ENCODE measurements at places on chromosomes 3 and 15.

DNA sequence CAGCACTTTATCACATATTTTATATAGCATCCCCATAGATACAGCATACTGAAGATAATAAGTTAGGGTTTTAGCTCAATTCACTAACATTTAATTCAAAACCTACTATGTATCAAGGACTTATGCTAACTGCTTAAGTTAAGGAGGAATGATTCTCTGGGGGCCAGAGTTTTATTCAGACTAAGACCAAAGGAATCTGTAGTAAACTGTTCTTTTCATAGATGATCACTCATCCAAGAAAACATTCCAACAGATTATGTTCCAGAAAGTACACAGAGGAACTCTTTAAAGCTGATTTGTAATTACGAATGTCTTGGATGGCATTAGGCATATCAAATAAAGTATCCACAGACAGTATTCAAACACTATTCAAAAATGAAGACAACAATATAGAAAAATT lies 226.4 kb downstream of the SCAPER start:
- no peak for DNase-seq

DNA sequence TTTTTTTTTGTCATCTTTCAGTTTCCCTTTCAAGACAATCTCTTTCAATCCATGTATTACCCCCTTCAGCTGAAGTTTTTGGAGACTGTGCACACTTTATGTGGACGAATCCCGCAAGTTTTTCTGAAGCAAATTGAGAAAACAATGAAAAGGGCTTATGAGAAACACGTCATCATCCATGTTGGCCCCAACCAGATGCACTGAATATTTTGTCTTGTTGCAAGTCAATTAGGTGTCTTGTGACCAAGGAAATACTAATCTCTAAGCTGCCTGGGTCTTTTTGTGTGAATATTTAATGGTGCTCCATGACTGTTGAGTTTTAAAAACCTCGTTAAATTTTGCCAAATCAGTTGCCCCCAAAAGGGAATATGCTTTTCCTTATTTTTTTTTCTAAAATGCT lies 21.7 kb upstream of the PPP4R2 start:
- no peak for DNase-seq

GRCh38 chr3:144036498-144036897 lies 64.9 kb downstream of the DIPK2A start:
- DNase-seq: no peak

GRCh38 chr3:55615694-55616295 lies 128.7 kb upstream of the WNT5A start:
- DNase-seq: no peak

DNA sequence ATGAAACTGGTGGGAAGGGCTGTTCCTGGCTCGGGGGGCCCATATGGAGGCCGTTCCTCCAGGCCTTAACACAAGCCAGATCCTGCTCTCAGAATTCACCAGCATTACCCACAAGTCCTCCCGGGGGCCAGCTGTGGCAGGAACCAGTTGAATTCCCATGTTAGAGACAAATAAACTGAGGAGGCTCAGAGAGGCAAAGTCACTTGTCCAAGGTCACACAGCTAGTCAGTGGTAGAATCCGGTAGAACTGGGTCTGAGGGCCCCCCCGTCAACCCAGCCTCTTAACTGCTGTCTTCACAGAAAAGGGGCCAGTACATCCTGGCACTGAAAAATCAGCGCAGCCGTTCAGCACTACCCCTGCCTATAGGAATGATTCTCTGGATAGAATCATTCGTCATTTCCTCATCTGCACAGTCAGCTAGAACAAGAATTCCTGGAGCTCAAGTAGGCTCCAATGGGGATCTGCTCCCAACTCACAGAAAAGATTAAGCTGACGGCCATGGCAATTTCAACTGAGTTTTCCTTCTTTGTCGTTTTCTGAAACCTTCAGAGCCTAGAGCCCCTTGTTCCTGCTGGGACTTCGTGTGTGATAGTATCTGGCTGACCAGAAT lies 12.2 kb upstream of the TSEN2 start:
- no peak for DNase-seq

GRCh38 chr3:188584958-188585689 lies 431.2 kb downstream of the LPP start:
- no peak for DNase-seq

DNA sequence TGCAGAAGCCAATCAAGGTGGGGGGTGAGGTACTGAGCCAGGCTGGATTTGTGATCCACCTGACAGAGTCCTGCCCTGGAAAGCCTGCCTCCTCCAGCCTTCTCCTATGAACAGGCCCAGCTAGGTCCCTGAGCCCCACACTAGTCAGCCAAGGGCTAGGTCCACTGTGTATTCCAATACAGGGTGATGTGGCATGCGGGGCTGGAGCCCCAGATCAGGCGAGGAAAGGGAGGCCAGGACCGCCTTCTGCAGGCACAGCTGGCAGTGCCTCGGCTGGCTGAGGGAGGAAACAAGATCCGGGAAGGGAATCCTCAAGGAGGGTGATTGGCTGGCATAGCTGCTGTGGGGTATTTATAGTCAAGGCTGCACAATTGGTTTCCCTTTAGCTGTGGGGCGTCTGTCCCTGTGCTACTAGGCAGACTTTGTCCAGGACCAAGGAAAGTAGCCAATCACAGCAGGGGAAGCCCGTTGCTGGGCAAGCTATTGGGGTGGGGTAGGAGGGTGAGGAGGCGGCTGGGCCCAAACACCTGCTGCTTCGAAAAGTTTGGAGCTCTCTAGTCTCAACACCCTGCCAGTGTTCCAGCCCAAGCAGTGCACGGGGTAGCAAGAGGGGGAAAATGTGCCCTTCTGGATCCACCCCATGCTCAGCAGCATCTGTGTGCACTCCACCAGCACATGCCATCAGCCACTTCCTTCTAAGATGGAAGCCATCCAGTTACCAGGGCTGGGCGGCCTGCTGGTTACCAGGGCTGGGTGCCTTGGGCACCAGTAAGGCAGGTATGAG lies 5.9 kb downstream of the KY start:
- no peak for DNase-seq

GRCh38 chr3:52435246-52436101 lies 9.4 kb downstream of the SEMA3G start:
- DNase-seq: no peak

GRCh38 chr15:64950888-64951287 lies 38.8 kb downstream of the SPG21 start:
- no peak for DNase-seq

GRCh38 chr3:97817965-97818364 lies 3.8 kb upstream of the CRYBG3 start:
- no peak for DNase-seq

DNA sequence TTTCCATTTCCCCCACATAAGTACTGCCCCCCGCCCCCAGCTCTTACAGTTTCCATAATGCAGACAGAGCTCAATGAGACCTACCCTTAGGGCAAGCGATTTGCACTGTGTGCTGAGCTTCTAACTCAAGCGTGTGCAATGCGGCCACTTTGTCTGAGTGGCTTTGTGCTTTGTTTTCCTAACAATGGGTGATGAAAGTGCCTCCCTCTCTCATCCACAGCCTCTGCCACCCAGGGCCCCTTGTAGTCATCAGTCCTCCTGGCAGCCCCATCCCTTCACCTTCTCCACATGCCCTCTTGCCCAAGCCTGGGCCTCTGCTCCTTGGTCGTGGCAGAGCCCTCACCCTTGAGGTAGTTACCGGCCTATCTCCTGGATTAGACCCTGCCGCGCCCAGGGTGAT lies 17.2 kb downstream of the DAPK2 start:
- DNase-seq: peak; percentile 88

DNA sequence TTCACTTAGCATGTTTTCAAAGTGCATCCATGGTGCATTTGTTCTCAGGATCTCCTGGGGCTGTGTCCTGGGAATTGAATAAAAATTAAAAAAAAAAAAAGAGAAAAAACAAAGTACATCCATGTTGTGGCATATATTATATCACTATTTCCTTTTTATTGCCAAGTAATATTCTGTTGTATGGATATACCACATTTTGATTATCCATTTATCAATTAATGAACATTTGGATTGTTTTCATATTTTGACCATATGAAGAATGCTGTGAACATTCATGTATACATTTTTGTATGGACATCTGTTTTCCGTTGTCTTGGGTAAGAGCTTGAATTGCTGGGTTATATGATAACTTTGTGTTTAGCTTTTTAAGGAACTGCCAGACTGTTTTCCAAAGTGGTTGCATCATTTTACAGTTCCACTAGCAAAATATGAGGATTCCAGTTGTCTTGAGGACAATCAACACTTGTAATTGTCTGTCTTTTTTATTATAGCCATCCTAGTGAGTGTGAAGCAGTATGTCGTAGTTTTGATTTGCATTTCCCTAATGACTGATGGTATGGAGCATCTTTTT lies 44.5 kb downstream of the CTDSPL2 start:
- DNase-seq: no peak

DNA sequence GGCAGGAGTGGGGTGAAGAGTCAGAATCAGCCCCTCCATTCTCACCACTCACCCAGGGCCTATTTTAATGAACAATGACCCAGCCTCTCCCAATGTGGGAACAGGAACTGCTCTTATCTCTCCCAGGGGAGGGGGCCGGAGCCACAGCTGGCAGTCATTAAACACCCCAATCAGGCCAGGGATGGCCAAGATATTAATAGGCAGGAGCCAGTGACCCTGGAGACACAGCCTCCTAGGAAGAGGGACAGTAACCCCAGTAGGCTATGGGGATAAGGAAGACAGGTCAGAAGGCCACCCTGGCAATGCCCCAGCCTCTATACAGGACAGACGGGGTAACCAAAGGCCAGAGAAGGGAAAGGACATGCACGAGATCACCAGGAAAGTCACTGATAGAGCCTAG lies 38.6 kb downstream of the VIPR1 start:
- DNase-seq: no peak

GRCh38 chr3:37272741-37273140 lies 98.4 kb upstream of the LRRFIP2 start:
- DNase-seq: no peak

DNA sequence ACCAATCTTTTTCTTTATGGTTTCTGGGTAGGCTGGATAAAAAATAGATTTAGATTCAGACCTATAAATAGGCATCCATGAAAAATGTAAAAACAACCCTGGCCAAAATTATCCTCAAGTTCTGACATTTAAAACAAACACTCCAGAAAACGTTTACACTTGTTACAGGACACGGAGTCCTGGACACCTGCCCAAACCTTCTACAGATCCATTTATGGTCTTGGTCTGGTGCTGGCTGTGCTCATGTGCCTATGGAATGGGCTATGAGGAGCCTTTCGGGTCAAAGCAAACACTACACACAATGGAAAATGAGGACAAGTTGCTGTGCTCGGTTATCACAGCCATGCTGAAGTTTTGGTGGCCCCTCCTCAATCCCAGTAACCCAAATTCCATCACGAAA lies 108.1 kb downstream of the PDZRN3 start:
- DNase-seq: no peak

- DNase-seq: no peak
Observed at GRCh38 chr15:69760258-69760845, 307.7 kb downstream of the RPLP1 start.

- no peak for DNase-seq
Observed at GRCh38 chr15:31266712-31267111, 59.9 kb upstream of the KLF13 start.

DNA sequence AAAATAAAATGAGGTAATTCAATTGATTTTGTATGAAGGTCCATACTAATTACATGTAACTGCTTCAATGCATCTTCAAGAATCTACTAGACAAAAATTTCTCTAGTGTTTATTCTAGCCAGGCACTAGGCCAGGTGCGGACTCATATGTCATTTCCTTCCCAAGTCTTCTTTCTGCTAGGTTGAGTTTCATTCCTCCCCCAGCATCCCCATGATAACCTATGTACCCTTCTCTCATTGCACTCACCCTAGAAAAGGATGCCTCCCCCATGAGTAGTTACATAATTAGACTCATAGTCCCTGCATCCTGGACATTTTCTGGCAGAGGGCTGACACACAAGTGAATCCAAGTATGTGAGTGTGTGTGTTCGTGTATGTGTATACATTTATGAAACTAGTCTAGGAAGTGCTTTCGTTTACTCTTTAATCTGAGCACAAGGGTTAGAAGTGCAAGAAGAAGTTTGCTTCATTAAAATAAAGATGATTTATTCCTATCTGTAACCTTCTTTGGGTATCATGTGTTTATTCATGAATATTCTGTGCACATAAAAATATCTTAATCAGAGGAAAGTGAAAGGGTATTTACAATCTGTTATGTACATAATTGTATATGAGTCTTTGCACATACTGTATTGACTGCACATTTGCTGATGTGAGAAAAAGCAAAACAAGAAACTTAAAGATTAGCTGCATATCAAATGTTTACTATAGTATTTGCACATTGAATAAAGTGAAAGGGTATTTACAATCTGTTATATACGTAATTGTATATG lies 585.6 kb upstream of the ZNF717 start:
- DNase-seq: no peak

DNA sequence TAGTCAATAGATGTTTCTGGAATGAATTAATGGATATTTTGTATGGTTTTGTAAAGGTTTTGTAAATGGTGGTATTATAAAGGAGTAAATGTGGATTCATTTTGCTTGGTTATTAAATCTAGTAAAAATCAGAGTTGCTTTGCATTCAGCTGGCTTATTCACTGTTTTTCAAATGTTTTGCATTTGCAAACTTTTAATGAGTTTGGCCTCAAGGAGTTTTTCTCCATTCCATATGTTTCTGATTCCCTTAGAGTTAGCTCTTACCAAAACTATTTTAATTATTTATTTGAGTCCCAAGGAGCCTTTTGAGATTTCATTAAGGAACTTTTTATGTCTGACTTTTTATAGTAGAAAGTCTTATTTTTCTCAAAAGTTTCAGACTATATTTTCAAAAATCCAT lies 992.2 kb downstream of the DIPK2A start:
- no peak for DNase-seq

DNA sequence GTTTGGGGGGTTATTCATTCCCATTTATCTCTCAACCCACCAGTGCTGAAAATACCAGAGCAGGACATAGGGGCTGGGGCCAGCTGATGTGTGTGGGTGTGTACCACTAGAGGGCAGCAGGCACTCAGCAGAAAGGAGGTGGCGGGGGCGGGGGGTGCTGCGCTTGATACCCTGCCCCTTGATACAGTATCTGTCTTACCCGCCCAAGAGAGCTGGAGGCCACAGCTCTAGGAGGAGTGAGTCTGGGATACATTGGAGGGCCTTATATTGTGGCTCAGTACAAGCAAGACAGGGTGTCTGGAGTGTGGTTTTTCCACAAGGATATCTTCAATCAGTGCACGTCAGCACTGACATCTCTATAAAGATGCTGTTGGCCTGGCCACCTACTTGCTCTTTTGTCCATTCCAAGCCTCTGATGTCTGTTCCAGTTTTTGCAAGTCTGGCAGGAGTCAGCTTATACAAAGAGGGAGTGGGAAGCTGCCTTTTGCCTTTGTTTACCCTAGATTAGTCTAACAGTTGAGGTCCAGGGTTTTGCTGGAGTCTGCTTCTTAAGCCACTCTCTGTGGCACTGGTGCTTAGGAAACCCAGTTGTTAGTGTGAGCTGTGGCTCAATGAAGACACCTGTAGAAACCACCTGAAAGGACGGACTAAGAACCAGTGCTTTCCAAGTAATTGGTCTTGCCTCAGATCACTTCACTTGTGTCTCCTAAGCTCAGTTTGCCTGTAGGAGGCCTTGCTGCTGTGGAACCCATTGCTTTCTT lies 1.5 kb upstream of the RBM15B start:
- DNase-seq: no peak

DNA sequence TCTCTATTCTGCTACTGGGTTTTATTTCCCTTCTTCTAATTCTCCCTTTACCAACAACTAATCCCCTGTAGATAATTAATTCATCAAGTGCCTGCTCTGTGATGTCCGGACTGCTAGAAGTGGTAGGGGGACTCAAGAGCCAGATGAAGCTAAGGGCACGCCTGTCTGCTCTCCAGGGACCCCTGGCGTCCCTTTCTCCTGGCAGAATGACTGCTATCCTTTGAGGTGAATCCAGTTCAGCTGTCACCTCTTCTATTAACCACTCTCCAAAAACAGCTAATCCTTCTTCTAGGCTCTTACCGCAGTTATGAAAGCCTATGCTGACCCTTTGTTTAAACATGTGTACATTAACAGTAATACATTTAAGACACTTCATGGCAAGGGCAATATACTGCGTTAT lies 1.4 kb upstream of the CHRNA7 start:
- DNase-seq: no peak
